Stimulated activated CD4-positive, alpha-beta T cell treated with anti-CD3 and anti-CD28 coated beads, Interleukin-1b, Interleukin-23, amount 100 ng/mL, for 1 hour (primary cell): ENCODE measurements at places on chromosomes 4 and X.

DNA sequence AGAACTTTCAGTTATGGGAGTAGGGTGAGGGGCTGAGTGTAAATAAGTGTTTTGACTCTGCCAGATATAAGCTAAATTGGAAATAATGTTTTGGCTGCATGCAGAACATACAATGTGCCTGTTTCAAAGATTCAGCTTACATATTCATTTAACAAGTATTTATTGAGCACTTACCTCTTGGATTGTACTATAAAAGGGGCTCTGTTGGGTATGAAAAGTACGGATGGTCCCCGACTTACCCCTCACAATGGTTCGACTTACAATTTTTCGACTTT lies 799 bp upstream of the AIFM1 start:
- DNase-seq, result no peak

GRCh38 chrX:153639177-153640044 lies 7.6 kb upstream of the DUSP9 start:
- no peak for DNase-seq

GRCh38 chr4:2689825-2690700 lies 66.1 kb downstream of the TNIP2 start:
- no peak for DNase-seq

DNA sequence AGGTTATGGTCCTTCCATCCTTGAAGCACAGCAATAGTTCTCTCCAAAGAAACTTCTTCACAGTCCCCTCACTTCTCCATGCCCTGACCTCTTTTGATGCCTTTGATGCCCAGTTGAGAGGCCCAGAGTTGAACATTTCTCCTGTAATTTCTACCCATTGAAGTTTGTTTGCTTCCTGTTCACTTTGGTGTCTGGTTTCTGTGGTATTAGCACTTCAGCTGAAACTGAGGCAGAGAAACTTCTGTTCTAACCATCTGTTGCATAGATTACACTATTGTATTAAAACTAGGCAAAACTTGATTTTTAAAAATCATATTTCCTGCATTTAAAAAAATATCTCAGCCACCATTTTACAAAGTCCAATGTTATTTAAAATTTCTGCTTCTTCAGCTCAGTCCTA lies 89.8 kb upstream of the ADGRG2 start:
- DNase-seq, result no peak

DNA sequence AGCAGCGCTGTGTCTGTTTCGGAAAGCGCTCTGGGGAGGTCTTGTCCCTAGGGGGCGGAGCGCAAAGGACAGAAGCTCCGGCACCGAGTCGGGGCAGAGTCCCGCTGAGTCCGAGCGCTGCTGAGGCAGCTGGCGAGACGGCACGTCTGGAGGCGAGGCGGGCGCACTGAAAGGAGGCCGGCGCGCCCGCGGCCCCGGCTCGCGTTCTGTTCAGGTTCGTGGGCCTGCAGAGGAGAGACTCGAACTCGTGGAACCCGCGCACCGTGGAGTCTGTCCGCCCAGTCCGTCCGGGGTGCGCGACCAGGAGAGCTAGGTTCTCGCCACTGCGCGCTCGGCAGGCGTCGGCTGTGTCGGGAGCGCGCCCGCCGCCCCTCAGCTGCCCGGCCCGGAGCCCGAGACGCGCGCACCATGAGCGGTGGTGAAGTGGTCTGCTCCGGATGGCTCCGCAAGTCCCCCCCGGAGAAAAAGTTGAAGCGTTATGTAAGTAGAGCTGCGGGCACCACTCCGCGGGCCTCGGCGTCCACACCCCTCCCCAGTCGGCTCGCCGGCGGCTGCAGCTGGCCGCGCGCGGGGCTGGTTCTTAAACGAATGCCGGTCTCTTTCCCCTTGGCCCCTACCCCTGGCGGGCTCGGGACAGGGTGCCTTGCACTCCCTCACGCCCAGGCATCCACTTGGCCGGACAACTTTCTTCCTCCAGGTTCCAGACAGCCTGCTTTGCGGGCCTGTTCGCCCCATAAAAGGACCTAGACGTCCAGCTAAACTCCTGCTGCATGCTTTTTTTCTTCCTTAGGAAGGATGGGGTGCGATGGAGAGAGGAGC lies at the start of gene GAB1:
Gene GAB1 (plus strand): TSS at position 96 of the 819 bp plus-strand sequence. CDS start 313 bp downstream, at position 409.
- no peak for DNase-seq
